Hematopoietic multipotent progenitor cell (in vitro differentiated cells): ENCODE measurements at places on chromosomes 5 and 9.

DNA sequence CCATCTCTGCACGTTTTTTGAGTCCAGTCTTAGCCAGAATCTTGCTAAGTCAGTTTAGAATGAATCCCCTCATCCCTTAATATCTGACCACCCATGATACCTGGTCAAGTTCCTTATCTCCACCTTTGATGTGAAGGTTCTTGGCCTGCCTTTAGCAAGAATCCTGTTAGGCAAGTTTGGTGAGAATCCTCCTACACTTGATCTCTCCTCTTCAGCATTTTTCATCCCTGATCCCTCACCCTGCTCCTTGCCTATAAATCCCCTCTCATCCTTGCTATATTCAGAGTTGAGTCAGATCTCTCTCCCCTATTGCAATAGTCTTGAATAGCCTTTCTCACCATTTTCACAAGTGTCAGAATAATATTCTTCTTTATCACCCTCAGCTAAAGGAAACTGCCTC, 31.0 kb downstream of the SMIM23 start:
- DNase-seq: no peak

DNA sequence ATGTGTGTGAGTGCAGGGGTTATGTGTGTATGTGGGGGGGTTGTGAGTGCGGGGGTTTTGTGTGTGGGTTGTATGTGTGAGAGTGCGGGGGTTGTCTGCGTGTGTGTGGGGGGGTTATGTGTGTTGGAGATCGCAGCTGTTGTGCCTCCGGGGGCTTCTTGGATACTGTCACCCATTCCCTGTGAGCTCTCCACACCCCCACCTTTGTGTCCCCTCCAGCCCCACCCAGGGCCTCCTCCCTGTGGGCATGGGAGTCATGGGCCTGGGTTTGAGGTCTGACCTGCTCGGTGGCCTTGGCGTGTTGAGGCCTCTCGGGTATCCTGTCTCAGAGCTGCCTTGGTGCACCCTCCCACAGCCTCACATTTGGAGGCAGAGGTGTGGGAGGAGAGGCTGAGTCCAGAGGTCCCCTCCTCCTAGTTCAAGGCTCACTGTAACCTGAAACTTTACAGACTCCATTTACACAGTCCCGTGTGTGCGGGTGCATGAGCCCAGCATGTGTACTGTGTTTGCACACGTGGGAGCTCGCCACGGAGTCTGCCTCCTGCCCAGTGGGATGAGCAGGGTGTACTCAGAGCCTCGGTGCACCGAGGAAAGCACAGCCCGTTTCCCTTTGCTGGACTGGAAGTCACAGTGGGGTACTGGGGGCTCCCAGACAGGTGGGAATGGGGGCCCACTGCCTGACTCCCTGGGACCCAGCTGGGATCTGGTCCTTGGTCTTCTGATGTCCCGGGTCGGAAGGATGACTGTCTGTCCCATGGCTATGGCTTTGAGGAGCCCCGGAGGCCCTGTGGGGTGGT, 43.4 kb downstream of the RXRA start:
- no peak for DNase-seq

DNA sequence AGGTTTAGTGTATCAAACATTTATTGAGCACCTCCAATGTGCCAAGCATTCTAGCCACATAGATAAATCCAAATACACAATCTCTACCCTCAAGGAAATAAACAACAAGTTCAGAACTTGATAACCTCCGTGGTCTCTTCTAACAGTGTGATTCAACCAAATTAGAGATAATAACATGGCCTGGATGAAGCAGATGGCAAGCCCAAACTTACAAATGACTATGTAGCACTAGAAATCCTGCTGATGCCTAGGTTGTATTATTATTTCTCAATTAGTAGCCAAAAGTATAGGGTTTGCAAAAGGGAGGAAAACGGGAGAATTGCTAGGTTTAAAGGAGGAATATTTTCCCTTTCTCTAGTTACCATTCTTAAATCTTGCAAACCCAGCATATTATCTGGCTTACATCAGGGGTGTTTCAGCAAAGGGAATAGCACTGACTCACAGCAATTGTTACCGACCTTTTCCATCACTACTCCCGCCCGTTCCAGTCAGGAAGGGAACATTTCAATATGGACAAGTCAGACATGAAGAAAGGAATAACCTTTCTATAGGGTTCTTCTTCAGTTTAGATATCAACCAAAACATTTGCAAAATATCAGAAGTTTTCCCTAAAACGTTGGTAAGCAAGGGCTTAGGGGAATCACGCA, 2.3 kb downstream of the DPYSL3 start:
- no peak for DNase-seq

DNA sequence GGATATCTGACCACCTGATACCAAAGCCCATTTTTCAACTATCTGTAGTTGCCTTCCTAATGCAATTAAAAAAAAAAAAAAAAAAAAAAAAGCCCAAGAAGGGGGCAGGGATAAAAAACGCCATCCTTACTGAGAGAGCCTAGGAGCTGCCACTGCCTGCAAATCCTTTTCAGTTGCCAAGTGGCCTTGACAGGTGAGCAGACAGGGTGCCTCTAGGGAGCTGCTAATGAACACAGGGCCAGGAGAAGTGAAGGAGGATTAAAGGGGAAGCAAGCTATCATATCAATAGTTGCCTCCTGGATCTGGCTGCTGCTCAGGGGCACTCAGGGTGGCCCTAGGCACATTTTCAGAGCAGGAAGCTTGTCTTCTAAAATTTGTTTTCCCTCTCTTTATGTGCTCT, 547.4 kb downstream of the TLE1 start:
- no peak for DNase-seq

- no peak for DNase-seq
Observed at GRCh38 chr5:113488645-113489184, 462 bp upstream of the MCC start.

- DNase-seq: no peak
Observed at GRCh38 chr5:128144491-128144890, 60.9 kb downstream of the SLC12A2 start.

DNA sequence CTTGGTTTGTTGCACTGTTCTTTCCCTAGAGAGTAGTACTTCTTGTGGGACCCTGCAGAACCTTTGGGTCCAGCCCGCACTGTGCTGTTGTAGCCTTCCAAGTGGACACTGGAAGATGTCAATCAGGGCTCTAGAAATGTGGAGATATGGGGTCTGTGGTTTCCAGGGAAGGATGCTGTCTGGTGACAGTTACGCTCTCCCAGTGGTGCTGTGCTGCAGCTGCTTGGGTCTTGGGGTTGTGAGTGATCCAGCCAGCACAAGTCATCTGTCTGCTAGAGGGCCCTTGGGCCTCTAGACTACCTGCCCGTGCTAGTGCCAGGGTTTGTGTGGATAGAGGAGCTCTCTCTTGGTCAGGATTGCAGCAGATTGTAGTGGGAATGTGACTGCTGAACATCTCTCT, 484.5 kb downstream of the DMAC1 start:
- no peak for DNase-seq

GRCh38 chr5:113156271-113156877, 179.8 kb downstream of the DCP2 start:
- DNase-seq: no peak

- DNase-seq: no peak
Observed at GRCh38 chr5:74092766-74093165, 466.8 kb downstream of the ARHGEF28 start.

DNA sequence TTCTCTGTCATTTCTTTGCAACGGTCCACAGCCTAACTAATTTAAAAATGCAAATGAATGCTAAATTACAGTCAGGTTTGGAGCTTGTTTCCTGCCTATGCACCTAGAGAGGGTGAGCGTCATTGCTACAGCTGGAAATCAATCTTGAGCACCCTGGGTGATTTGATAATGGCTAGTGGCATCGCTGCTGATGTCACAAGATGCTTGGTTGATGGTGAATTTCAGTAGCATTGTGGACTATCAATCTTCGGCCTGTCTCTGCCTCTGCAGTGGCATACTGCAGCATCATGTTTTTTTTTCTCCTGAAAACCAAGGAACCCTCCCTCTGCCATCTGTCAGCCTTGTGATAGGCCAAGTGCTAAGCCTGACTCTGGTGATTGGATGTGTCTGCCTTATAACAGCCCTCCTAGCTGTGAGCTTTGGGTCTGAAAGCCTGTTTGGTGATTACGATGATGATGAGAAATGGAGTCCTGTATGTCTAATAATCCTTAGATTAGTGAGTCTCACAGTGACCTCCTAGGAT, 75.3 kb downstream of the NMUR2 start:
- DNase-seq: no peak

GRCh38 chr9:15622318-15622971, 69.6 kb downstream of the CCDC171 start:
- no peak for DNase-seq

DNA sequence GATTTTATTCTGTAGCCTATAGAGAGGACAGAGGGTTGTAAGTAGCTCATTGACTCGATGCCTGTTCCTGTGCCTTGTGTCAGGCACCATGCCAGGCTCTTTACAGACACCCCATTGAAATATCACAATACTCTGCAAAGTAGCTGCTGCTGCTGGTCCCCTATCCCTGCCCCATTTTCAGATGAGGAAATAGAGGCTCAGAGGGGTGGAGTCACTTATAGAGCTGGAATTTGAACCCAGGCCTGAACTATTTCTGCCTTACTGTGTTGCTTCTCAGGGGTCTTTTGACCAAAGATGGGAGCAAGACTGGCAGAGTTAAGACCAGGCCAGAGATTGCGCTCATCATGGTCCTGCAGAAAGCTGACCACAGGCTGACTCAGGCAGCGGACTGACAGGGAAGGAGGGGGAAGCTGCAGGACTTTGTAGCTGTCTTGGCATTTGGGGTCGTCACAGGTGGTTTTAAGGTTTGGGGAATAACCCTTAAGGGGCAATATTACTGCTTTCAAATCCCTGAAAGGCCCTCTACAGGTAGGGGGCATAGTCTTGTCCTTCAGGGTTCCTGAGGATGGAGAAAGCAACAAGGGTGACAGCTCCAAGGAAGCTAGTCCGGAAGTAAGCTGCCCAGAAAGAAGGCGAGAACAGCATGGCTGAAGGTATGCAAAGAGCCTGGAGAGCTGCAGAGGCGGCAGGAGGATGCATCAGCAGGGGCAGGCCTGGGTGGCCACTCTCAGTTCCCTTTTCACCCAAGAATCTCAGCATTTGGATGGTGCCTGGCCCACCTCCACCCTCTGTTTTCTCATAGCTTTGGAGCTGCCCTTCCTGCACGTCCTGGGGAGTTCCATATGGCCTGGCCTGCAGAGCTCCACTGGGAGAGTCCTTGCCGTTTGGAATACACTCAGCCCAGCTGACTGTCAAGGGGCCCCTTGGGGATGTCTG, 18.3 kb upstream of the NDST1 start:
- no peak for DNase-seq

DNA sequence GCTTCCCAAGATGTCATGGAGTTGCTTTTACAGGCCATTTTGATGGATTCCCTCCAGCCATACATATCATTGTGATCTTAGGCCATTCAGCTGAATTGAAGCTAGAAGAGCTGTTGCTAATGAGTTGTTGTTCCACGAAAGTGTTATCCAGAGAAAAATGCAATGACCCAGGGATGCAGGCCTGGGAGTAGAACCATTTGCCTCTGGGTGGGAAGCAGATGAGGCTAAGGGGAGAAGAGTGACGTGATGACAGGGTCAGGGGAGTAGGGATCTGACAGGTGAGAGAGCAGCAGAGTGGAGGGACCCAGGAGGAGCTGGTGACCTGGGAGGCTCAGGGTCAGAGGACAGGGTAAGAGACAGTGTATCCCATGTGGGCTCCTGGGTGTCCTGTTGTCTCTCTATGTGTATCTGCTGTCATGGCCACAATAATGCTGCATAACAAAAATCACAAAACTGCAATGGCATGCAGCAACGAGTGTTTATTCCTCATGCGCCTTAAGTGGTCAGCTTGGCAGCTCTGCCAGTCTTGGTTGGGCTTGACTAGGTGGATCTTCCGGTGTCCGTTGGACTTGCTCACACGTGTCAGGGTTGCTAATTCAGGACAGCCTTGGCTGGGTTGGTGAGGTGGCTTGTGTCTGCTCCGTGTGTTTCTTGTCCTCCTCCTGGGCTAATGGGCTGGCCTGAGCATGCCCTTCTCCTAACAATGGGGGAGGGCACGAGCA, 90.6 kb downstream of the LIFR start:
- DNase-seq: no peak

DNA sequence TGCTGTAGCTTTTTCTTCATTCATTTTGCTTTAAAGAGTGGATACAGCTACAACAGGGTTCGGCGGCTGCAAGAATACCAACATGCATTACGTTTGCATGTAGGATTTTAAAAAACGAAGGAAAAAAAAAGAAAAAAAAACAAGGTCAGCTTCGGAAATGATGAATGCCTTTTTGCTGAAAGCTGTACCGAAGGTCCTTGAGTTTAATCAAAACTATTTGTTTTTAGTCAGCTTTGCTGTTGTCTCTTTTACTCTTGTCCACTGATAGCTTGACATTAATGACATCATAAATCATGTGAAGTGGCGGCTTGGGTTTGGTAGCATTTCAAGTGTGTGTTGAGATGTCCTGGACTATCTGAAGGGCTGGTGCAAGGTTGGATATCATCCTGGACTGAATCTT, 779.1 kb downstream of the NR2F1-AS1 start:
- DNase-seq: no peak

DNA sequence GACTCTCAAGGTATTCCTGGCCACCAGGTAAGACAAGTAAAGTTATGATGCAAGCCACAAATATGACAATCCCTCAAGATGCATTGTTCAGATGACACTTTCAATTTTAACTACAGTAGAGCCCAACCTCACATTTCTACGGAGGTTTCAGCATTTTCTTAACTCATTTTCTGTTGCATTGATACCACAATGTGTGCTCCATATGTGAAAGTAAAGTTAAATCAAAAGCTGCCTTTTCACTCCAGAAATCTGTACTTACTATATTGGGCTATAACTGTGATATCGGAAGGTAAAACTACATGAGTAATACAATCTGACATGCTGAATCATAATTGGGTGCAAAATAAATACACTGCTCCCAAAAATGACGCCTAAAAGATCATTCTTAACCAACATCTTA, 333.6 kb upstream of the MEF2C start:
- DNase-seq: no peak

DNA sequence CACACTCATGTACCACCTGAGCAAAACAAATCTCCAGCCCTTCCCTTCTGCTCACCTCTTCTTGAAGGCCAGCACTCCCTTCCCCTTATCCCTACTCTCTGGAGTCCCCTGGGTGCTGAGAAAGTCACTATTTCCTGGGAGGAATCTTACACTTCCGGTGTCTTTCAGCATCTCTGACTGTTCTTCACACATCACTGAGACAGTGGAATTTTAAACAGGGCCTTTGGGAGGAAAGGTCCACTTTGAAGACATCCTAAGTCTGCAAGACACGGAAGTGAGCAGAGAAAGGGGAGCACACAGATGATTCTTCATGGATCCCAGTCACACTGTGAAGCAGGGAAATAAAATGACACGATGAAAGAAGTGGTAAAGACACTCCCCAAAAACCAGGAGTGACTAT, 25.6 kb downstream of the FRMD3 start:
- no peak for DNase-seq

- no peak for DNase-seq
Observed at GRCh38 chr9:93133681-93134014, 403 bp downstream of the NINJ1 start.

GRCh38 chr5:57106661-57107060, 67.2 kb upstream of the GPBP1 start:
- no peak for DNase-seq
